ENCODE measurements at places on chromosomes 2 and 18.

DNA sequence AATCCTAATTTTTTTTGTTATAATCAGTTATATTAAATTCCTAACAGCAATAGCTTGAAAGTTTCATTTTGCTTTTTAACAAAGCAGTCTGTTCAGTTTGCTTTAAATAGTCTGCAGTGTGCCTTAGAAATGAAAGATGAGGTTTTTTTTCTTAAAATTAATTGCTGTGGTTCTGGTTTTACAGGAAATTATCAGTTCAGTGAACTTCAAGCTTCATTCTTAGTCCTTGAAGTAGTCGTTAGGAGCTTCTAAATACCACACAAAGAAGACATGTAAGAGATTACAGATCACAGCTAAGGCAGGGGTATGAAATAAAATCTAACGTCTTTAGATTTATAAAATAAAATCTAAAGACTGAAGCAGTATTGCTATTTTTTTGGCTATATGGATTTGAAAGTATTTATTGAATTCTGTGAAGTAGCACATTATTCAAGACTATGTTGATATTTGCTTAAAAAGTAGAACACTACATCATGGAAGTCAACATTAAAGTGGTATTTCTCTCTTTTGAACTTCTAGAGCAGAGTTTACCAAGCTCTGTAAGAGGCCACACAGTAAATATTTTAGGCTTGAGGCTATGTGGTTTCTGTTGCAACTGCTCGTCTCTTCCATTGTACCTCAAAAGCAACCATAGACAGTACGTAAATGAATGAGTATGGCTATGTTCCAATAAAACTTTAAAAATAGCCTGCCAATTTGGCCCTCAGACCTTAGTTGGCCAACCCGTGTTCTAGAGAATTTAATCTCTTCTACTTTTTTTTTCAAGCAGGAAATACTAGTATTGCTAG, 81.5 kb upstream of the STON1 start:
- peak; percentile 69 for DNase-seq

DNA sequence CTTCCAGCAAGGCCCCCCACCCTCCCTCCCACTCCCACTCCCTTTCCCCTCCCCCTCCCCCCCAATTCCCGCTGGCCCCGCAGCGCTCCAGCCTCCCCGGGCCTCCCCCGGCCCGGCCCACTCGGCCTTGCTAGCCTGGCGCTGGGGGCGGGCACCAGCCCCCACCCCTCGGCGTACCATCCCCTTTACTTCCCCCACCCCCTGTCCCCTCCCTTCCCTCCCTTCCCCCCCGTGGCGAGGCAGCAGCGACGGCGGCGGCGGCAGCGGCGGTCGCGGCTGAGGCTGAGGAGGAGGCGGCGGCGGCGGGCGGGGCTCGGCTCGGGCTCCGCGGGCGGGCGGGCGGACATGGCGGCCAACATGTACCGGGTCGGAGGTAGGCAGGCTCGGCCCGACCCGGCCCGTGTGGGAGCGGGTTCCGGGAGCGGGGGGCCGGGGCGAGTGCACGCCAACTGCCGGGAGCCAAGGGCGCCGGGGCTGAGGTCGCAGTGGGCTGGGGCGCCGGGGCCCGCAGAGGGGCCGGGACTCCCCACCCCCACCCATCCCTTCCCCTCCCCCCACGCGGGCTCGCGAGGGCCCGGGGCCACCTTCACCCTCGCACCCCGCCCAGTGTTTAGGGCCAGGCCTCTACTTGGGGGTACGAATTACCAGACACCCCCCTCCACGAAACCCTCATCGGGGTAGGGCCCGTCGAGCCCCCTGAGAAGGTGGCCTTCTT, at the start of gene MTA3:
TSS of gene MTA3 (plus strand) at position 232 of the 715 bp plus-strand sequence. CDS start at position 346, 114 bp downstream.
- peak; percentile 73 for DNase-seq

- no peak for DNase-seq
These were observed 2.7 kb downstream of the IL36G start for GRCh38 chr2:112980537-112980936.

DNA sequence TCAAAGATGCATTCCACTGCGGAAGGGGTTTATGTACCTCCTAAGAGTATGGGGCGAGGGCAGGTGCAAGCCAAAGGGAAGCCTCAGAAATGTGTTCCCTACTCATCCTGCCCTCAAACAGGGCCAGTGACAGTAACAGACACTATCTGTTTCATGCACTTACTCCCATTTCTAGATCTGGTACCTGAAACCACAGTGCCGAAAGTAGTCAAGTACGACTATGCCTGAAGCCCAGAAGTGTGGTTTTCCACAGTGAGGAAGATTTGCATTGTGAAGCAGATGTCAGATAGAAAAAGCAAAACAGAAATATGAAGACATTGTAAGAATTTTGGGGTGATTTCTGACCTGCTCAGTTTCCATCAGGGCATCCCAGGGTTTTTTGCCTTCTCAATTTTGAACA, 748.7 kb downstream of the RNF144A start:
- DNase-seq, result no peak
